ENCODE measurements at places on chromosomes 13 and 19.

- DNase-seq = no peak
Measured at GRCh38 chr19:47003611-47004465, 15.8 kb upstream of the NPAS1 start.

GRCh38 chr19:19597809-19598306 lies 20.6 kb downstream of the PBX4 start:
- DNase-seq = no peak

DNA sequence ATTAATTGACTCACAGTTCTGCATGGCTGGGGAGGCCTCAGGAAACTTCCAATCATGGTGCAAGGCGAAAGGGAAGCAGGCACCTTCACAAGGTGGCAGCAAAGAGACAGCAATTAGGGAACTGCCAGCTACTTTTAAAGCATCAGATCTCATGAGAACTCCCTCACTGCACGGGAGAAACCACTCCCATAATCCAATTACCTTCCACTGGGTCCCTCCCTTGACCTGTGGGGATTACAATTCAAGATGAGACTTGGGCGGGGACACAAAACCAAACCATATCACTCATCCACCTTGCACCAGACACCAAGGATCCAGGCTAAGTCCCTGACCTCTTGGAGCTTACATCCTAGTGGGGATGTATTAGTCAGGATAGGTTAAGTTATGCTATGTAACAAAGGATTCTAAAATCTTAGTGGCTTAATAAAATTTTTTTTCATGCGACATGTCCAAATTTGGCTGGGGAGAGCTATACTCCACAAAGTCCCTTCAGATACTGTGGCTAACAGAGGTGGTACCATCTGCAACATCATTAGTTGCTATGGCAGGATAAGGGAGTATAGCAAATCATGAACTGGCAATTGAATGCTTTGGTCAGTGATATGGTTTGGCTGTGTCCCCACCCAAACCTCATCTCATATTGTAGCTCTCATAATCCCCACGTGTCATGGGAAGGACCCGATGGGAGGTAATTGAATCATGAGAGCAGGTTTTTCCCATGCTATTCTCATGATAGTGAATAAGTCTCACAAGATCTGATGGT lies 8.3 kb upstream of the FAM187B start:
- no peak for DNase-seq

- DNase-seq = peak; percentile 63
Measured at GRCh38 chr19:4851551-4852290, 15.7 kb downstream of the PLIN3 start.

DNA sequence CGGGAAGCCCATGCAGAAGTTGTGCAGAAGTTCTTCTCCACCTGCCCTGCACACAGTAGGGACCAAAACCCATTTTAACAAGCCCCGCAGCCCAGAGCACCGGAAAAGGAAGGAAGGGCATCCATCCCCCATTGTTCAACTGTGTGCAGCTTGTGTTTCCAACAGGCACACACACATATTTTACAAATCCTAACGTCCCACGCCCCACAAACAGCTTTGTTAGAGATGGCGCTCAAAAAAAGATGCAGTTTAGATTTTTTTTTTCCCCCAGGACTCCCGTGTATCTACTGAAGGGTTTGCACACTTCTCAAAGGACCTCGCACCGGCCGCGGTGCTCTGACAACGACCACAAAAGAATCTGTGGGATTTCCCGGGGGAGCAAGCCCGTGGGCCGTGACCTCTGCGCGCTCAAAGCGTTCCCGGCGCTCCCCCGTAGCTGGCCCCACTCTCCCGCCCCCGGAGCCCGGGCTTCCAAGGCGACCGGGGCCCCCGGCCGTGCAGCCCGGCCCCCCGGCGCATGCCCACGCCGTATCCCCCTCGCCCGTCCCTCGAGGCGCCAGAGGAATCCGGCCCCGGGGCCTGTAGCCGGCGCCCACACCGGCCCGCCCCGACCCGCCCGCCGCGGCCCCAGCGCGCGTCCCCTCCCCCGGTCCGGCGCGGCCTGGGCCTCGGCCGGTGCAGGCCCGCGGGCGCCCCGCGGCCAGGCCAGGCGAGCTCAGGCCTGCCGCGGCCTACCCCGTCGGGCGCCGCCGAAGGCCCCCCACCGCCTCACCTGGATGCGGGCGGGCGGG lies 523 bp downstream of the ELAVL1 start:
- peak; percentile 8 for DNase-seq

DNA sequence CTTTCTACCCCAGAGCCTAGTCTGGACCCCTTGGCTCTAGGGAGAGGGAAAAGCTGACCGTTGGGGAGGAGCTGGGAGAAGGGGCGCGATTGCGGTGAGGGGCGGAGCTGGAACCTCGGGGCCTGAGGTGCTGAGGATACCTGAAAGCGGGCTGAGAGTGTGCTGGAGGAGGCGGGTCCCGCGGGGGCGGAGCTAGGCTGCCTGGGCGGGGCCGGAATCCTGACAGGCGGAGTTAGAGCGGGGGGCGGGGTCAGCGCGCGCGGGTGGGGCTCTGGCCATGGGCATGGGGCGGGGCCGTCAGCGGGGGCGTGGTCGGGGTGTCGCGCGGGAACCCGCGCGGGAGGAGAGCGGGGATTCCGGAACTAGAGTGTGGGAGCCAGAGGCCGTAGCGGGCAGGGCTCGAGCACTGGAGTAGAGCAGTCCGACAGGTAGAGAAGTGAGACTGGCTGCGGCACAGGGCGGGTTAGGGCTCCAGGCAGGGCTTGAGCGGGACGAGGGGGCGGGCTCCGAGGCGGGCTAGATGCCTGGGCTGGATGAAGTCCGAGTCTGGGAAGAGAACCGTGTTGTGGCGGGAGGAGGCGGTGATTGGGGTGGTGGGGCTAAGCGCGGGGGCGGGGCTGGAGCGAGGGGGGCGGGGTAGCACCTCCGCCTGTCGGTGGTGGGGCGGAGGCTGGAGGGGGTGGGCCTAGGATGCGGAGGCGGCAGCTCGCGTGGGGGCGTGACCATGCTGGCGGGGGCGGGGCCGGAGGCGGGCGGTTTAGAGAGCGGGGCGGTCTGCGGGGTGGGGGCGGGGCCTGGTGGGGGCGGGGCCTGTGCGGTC lies at the start of gene INAFM1:
TSS of gene INAFM1 (plus strand) at position 815 of the 820 bp plus-strand sequence. CDS start 35 bp downstream, outside the sequence.
- DNase-seq = peak; percentile 100

DNA sequence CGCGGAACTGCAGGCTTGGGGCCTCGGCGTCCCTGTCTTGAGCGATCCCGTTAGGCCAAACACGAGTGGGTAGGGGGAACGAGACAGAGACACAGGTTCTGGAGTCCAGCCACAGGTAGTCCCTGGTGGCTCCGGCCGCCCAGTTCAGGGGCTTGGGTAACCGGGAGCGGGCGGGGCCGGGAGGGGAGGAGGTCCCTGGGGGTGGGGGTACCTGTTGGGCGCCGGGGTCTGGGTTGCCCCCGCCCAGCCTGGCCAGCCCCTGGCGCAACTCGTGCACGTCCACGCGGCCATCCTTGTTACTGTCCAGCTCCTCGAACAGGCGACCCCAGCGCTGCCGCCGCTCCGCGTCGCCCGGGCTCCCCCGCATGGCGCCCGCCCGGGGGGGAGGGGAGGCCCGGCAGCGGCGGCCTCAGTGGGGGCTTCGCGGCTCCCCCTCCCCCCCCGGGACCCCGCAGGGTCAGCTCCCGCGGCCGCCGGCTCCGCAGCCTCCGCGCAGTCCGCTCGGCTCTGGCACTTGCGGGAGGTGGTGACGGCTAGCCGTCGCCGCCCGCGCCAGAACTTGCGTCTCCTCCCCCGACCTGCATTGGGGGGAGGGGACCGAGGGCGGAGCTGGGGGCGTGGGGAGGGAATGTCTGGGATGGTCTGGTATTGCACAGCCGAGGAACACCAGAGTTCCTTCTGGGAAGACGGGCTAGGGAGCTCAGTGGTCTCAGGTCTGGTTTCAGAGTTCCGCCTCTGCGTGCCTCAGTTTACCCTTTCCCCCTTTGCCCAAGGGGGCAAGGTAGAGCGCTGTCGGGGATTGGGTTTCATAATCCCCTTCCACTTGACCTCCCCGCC lies at the start of gene SLC25A23:
TSS of gene SLC25A23 (minus strand) at position 531 of the 837 bp plus-strand sequence. CDS start at position 367, 164 bp downstream.
- DNase-seq = peak; percentile 27

DNA sequence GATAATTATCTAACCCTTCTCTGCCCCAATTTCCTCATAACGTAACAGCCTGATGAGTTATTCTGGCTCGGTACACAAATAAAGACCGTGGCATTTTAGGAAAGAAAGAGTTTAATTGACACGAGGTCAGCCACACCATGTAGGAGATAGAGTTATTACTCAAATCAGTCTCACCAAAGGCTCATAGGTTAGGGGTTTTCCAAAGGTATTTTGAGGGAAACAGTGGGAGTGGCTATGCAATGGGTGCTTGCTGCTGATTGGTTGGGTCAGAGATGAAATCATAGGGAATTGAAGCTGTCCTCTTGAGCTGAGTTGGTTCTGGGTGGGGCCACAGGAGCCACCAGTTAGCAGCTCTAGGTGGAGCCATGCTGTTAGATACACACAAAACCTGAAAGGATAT lies 137.5 kb downstream of the FREM2 start:
- no peak for DNase-seq

- no peak for DNase-seq
Measured at GRCh38 chr13:106498571-106498970, 36.9 kb downstream of the EFNB2 start.

DNA sequence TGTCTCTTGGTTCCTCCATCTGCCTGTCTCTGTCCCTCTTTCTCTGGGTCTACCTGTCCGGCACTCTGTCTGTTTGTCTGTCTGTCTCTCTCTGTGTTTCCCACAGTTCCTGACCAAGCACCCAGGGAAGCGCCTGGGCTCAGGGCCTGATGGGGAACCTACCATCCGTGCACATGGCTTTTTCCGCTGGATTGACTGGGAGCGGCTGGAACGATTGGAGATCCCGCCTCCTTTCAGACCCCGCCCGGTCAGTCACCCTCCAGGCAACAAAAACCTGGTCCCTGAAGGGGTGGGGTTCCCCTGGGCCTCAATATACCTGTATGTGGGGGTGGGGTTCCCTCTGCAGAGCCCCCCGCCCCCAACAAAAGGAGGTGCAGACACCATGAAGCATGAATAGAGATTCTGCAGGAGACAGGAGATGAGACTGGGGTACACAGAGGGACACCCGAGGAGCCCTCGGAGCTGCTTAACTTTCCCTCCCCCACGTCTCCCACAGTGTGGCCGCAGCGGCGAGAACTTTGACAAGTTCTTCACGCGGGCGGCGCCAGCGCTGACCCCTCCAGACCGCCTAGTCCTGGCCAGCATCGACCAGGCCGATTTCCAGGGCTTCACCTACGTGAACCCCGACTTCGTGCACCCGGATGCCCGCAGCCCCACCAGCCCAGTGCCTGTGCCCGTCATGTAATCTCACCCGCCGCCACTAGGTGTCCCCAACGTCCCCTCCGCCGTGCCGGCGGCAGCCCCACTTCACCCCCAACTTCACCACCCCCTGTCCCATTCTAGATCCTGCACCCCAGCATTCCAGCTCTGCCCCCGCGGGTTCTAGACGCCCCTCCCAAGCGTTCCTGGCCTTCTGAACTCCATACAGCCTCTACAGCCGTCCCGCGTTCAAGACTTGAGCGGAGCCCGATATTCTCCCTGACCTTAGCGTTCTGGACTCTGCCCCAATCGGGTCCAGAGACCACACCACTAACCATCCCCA lies 2.6 kb upstream of the CACNG7 start:
- DNase-seq = peak; percentile 30

- DNase-seq = no peak
Measured at GRCh38 chr19:43777163-43777695, 3.5 kb downstream of the KCNN4 start.

DNA sequence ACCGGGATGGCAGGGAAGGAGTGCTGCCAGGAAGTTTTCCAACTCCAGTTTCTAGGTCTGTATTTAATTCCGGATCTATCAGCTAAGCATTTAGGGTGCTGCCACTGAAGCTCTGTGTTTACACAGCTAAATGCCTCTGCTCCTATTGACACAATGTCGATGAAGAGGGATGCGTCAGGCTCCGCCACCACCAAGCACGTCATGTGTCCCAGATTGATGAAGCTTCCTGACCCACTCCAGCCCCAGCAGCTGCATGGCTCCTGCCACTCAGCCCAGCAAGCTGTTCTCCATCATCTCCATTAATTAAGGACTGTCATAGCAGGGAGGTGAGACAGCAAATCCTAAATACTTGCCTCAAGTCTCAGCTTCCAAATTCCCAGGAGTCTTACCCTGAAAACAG lies 435.2 kb upstream of the ZNF507 start:
- DNase-seq = no peak

GRCh38 chr13:33259296-33259695 lies 26.3 kb downstream of the STARD13 start:
- no peak for DNase-seq

DNA sequence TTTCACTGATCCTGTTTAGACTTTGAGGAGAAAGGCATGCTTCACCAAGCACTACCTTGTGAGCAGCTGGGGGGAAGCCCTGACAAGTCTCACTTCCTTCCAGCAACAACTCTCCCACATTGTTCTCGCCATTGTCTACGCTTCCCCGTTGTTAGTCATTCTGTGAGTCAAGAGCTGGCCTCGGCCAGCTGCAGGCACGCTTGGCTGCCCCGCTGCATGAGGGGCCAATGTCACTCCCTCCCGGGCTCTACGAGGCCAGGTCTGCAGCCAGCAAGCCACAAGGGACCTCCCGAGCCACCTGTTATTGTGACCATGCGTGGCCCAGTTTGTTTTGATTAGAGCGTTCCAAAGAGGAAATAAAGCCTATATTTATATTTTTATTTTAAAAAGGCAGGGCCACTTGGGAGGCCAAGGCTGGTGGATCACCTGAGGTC lies 220.9 kb downstream of the FOXO1 start:
- no peak for DNase-seq

GRCh38 chr13:20778311-20778710 lies 4.5 kb upstream of the EEF1AKMT1 start:
- DNase-seq = no peak

GRCh38 chr19:14632286-14632685 lies 42.4 kb downstream of the ADGRE3 start:
- DNase-seq = no peak

GRCh38 chr13:89584058-89584620 lies 1763.3 kb upstream of the MIR17HG start:
- no peak for DNase-seq

DNA sequence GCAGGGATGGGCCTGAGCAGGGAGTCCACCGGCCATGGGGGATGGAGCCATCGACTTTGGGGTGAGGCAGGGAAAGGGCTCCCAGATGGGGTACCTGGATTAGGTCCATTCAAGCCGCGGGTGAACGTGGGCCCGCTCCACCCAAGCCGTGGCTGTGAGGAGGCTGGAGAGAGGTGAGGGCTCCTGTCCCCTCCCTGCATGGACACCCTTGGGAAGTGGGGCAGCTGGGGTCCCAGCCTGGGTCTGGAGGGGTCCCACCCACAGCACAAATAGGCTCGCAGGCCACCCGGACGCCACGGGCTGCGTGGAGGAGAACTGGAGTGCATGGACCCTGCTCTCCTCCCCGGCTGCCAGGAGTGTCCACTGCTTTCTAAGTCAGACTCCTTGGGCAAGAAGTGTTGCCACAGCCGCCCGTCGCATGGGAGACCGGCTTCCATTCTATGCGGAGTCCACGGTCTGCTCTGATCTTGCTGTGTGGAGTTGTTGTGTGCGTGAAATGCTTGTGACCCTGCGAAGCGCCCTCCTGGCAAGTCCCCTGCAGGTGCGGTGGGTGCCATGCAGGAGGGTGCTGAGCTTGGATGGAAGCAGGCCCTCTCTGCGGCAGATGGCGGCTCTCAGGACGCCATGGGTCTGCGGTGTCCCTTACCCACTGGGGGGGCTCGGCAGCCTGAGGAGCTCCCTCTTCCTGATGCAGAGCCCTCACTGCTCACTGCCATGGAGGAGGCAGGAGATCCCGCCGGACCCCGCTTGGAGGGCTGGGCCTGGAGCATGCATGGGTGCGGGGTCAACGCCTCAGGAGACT lies 2.0 kb downstream of the DAZAP1 start:
- no peak for DNase-seq
